Transverse colon (tissue), 4 donors: ENCODE measurements at places on chromosomes 12 and 14. TPM values are rescaled to one million over a fixed set of nuclear protein-coding genes. Genes with fewer than 3 reads are reported as not detected.

The USP44 gene
- 0.41 TPM for total RNA-seq

DNA sequence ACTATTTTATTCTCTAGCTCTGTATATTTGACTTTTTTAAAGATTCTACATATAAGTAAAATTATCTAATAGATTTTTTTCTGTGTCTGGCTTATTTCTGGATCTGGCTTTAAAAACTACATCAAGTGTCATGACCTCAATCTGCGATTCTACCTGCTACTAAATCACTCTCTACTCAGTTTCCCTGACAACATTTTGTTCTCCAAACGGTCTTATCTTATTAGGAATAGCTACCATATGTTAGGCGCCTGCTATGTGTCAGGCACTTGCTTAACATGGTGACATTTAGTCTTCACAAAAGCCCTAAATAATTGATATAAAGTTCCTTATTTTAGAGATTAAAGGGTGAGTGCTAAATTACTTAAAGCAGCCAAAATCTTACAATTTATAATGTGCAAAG is 1362.9 kb upstream of the FLRT2 start:
- no peak for DNase-seq

DNA sequence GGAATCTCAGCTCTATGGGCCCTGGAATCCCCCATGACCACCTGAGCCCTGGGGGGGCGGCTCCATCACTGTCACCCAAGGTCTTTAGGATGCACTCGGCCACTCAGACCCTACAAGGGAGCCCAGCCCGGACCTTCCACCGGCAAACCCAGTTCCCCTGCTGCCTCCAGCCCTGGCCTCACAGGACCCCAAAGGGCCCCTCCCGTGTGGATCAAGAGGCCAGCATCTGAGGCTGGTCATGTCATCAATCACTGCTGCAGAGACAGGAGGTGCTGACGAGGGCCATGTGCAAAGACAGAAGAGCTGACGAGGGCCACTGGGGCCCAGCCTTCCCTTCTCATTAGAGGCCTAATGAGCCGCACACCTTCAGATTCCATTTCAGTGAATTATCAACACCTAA is 39.0 kb upstream of the SFSWAP start:
- no peak for DNase-seq

DNA sequence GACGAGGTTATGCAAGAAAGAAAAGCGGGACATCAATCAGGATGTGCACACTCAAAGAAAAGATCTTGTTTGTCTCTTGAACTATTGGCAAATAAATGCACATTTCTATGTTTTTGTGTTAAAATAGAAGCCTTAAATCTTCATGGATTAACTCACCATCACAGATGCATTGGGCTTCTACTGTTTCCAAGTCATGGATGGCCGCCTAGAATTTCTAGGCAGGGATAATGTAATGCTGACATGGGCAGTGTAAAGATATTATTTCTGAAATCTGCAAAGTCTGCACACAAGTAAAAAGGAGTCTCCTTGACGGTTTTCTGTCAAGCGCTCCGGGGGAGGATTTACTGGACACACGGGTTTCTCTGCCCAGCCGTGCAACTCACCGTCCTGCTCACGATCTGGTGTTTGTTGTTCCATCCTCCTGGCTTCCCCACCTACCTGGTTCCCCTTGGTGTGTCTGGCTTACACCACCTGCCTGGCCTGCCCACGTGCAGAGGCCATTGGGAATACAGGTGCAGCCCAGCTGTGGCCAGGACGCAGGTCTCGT is 103.3 kb upstream of the FZD10 start:
- no peak for DNase-seq

GRCh38 chr12:9730591-9730990 is 2.3 kb downstream of the CLECL1 start:
- no peak for DNase-seq

- DNase-seq: no peak
These were observed 744.3 kb downstream of the DIO2 start for GRCh38 chr14:79466938-79467527.
